Activated naive CD4-positive, alpha-beta T cell treated with anti-CD3 and anti-CD28 coated beads, Interleukin-2, amount 50 U/mL, for 16 hours (primary cell): ENCODE measurements at places on chromosomes 4 and X.
A peak's percentile ranks its signal among the peaks of the same experiment; 100 is the strongest.

GRCh38 chrX:51456814-51457213 lies 39.6 kb downstream of the NUDT11 start:
- no peak for DNase-seq

- DNase-seq, result no peak
These were observed 672.7 kb downstream of the RPA4 start for GRCh38 chrX:97556359-97556758.

- peak; percentile 53 for DNase-seq
These were observed 37.0 kb upstream of the ZBTB33 start for GRCh38 chrX:120213438-120214265.

- no peak for DNase-seq
These were observed 389.0 kb upstream of the ZFP42 start for GRCh38 chr4:187606581-187606980.

- DNase-seq, result no peak
These were observed 143.5 kb upstream of the MAMLD1 start for GRCh38 chrX:150219374-150220185.

- DNase-seq, result no peak
These were observed 6.9 kb upstream of the STK32B start for GRCh38 chr4:5044341-5044740.

DNA sequence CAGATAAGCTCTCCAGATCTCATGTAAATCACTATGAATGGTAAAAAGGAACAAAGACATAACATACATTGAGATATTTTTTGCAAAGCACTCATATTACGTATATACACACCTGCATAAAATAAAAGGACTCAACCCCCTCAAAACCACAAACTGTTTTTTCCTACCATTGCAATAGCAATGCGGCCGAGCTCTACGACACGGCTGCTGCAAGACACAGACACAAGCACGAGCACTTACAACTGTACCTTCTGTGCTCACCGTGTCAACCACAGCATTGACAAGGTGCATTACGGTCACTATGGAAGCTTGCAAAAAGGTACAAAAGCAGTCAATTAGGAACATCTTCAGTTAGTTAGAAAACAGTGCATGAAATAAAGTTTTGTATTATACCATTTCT lies 37.1 kb upstream of the MTNR1A start:
- no peak for DNase-seq

GRCh38 chrX:72308566-72309296 lies 3.0 kb upstream of the CITED1 start:
- DNase-seq, result peak; percentile 47

GRCh38 chrX:10048707-10049106 lies 81.5 kb downstream of the CLDN34 start:
- DNase-seq, result no peak

GRCh38 chrX:2330487-2330886 lies 170.3 kb downstream of the DHRSX start:
- DNase-seq, result no peak

- no peak for DNase-seq
These were observed 78.7 kb downstream of the CLNK start for GRCh38 chr4:10605746-10606482.

GRCh38 chr4:1472148-1472797 lies 66.0 kb upstream of the NKX1-1 start:
- peak; percentile 8 for DNase-seq

DNA sequence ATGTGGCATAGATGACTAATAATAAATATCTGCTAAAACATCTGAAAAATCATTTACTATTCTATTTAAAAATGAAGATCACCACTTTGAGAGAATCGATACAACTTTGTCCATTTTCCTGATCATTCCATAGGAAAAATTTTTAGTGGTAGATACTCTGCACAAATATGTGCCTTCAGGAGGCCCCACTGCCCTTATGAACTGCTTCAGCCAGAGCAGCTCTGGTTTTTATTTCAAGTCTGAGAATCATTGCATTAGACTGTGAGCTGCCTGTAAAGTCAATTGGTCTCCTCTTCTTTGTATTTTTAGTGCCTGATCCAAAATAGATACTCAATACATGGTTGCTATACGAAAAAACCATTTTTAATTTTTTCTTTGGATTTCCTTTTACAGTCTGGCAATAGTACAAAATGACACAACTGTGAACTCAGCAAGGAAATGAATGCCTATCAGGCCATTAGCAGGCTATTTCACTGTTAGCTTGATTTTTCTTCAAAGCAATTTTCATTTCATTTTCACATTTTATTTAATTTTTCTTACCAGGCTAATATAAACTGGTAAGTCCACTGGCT lies 69.1 kb downstream of the SHISA3 start:
- no peak for DNase-seq

GRCh38 chrX:2875798-2876399 lies 47.2 kb downstream of the GYG2 start:
- no peak for DNase-seq

DNA sequence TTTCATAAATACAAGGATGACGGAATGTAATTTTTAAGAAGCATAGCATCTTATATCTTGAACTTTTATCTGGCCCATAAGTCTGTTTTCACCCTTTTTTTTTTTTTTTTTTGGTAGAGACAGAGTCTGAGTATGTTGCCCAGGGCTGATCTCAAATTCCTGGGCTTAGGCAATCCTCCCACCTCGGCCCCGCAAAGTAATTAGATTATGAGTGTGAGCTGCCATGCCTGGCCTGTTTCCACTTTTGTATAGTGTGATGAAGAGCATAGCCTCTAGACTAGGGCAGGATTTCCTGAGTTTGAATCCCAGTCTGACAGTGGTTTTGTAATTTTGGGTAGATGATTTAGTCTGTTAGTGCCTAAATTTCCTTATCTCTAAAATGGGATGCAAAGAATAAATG lies 11.0 kb downstream of the STIM2 start:
- no peak for DNase-seq

DNA sequence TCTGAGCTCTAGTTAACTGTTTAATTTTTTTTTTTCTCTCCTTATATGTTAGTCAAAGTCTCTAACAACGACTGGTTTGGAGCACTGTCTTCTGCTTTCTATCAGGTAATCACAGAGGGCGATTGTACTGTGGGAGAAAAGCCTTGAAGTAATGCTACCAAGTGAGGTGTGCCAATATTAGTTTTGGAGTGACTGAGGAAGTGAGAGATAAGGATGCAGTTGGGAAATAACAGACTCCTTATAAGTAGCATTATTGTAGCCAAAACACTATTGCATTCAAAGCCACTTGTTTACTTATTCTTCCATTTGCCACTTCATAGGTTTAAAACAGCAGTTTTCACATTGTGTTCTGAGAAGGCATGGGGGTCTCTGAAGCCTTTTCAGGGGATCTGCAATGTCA lies 79.1 kb upstream of the SLC6A14 start:
- no peak for DNase-seq

DNA sequence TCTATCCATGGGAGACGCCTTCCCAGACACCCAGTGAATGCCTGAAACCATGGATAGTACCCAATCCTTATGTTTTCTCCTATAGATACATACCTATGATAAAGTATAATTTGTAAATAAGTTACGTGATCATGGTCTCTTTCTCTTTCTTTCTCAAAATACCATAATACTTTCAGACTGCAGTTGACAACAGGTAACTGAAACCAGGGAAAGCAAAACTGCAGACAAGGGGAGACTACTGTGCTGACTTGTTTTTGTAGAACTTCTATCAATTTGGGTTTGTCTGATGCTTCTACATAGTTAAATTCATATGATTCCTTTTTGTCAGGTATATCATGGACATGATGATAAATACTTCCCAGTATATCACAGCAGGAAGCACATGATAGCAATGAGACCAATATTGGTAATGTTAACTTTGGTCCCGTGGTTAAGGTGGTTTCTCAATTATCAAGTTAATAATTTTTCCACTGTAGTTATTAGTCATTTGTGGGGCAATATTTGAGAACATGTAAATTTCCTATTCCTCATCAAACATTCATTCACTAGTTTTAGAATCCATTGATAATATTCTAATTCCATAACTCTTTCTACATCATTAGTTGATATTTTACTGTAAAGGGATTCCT lies 298.0 kb upstream of the TET2 start:
- DNase-seq, result no peak

- no peak for DNase-seq
These were observed 225.8 kb upstream of the SPRY1 start for GRCh38 chr4:123170843-123171242.

DNA sequence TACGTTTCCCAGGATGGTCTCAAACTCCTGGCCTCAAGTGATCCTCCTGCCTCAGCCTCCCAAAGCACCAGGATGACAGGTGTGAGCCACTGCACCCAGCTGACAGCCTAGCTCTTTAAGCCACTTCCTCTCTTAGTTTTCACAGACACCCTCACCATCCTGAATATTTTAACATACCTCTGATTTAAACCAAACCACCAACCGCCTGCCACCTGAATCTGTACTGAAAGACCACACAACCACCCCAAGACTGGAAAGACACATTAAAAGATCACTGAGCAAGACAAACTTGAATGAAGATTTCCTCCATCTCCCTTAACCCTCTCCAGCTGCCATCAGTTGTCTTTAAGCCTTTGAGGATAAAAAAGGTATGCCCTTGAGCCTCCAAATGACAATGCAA lies 110.6 kb downstream of the SH3KBP1 start:
- no peak for DNase-seq

GRCh38 chr4:88674979-88675378 lies 22.6 kb downstream of the NAP1L5 start:
- DNase-seq, result no peak

DNA sequence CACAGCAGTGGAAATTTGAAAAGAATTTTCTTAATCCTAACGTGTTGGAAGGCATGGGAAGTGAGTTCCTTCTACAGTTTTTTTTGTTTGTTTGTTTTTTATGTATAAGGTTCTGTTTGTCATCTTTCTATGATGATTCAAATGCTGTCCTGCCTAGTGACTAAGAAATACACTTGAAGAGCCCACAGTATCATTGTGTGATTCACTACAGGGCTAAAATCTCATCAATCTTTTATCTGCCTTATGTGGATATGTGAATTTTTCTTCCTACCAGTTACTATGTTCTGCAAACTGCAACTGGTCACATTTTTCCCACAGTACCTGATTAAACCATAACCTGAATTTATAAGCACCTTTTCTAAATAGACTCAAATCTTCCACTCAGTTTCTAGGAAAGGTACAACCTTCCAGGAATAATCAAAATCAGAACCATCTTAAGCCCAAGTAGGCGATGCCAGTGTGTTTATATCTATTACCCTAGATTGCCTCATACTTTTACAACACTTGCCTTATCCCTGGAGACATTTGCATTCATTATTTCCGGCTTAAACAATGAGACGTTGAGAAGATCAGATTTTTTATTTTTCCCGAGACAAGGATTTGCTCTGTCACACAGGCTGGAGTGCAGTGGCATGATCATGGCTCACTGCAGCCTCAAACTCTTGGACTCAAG lies 214.6 kb upstream of the GALNT7 start:
- DNase-seq, result no peak

GRCh38 chrX:154530286-154530685 lies 14.3 kb upstream of the FAM3A start:
- DNase-seq, result no peak

GRCh38 chr4:186712690-186713089 lies 11.0 kb downstream of the FAT1 start:
- no peak for DNase-seq

GRCh38 chr4:28310926-28311325 lies 1450.3 kb downstream of the STIM2 start:
- no peak for DNase-seq

- DNase-seq, result no peak
These were observed 30.4 kb downstream of the SCML1 start for GRCh38 chrX:17767734-17768133.

DNA sequence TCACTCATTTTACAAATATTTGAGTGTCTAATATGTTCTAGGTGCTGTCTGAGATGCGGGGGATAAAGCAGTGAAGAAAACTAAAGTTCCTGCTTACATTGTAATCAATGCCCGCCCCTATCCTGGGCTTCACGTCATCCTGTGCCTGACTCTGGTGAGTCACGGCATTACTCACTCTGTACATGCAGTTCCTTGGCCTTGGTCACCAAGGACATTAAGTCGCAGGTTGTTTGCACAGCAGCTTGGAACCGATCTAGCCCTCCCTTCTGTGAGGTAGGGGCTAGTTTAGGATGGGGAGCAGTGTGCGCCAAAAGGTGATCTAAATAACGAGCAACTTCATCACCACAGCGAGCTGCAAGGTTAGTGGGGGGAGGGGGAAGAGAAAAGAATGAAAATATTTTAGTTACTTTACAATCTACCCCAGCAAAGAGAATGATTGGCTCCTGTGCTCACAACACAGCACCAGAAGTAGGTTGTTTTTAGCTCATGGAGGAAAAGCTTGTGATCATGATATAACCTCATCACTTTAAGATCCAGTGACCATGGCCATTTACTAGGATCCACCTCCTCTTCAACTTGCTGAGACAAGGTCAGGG lies 48.0 kb upstream of the HDAC8 start:
- DNase-seq, result peak; percentile 10

DNA sequence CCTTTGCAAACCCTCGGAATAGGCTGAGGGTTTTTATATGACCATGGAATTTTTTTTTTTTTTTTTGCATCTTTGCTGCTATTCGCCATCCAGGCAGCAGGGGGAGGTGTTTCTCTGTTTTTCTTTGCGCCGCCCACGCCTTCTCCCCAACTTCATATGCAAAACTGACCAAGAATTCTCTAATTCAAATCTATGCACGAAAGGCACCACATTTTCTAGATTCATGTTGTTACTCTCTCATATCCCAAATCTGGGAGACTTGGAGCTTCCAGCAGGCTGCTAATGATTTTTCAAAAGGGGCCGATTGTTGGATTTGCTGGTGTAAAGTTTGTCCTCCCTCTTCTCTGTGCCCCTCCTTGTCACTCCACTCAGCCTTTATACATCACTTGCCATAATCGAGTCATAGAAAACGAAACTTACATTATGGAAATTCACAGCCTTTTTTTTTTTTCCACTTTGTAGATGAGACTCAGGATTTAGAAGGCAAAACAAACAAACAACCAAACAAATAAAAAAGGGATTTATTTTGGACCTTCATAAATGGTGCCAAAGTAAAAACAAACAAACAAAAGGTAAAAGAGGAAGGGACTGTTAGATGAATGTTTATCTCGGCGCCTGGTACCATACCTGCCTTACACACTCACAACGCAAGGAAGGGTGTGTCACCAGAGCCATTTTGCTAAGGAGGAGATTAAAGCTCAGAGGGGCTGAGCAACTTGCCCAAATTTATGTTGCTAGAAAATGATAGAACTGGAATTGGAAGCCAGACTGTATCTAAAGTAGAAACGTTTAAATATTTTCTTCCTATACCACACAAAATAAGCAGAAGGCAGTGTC lies 29.3 kb upstream of the BOD1L1 start:
- DNase-seq, result peak; percentile 74

- DNase-seq, result no peak
These were observed 10.0 kb downstream of the MAB21L2 start for GRCh38 chr4:150591904-150592303.

DNA sequence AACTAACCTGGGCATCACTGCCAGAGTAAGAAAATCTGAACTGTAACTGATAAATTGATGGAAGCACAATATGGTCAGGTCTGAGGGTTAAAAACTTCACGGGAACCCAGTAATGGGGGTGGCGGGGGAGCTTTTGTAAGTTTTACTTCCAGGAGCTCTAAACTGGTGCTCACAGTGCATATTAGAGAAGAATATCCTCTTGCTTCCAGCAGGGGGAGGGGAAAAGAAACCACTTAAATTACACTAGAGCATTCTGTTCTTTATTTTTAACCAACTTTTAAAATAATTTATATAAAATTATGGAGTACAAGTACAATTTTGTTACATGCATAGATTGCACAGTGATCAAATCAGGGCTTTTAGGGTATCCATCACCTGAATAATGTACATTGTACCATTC lies 33.7 kb downstream of the WDR17 start:
- no peak for DNase-seq

- DNase-seq, result no peak
These were observed 311.3 kb upstream of the EMCN start for GRCh38 chr4:100828986-100829685.

GRCh38 chr4:121900132-121900983 lies 30.1 kb upstream of the BBS7 start:
- DNase-seq, result peak; percentile 51
